AG10803 (cell line): ENCODE measurements at places on chromosomes 2 and 18.
A peak's percentile ranks its signal among the peaks of the same experiment; 100 is the strongest.

DNA sequence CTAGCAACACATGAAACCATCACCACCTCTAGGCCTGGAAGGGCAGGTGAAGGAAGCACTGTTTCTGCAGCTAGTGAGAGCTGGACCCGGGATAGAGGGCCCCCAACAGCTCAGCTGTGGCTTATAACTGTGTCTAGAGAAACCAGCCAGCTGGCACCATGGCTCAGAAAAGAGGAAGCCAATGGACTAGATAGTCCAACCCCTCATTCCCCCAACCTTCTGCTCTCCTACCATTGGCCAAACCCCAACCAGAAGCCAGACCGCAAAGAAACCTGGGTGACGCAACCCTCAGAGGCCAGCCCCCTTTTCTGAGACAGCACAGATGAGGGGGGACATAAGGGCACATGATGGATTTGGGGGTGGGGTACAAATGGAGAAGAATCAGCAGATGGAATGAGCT is 24.3 kb downstream of the SMYD1 start:
- no peak for DNase-seq

DNA sequence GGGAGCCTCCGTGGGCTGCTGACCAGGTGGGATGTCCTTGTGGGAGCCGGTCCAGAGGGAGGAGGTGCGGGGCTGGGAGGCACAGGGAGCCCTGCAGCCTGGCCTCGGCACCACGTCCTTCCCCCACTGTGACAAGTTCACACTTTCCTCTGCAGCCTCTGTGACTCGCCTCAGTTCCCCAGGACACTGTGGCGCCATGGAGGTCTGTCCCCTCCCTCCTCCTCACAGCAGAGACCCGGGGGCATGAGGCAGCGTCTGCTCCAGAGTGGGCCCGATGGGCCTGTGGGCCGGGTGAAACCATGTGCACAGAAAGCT is 27.3 kb upstream of the KCNG2 start:
- no peak for DNase-seq

DNA sequence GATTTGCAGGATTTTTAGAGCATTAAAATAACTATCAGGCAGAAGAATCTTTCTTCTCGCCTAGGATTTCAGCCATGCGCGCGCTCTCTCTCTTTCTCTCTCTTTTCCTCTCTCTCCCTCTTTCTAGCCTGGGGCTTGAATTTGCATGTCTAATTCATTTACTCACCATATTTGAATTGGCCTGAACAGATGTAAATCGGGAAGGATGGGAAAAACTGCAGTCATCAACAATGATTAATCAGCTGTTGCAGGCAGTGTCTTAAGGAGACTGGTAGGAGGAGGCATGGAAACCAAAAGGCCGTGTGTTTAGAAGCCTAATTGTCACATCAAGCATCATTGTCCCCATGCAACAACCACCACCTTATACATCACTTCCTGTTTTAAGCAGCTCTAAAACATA is 137.0 kb downstream of the MEIS1 start:
- DNase-seq, result peak; percentile 31

DNA sequence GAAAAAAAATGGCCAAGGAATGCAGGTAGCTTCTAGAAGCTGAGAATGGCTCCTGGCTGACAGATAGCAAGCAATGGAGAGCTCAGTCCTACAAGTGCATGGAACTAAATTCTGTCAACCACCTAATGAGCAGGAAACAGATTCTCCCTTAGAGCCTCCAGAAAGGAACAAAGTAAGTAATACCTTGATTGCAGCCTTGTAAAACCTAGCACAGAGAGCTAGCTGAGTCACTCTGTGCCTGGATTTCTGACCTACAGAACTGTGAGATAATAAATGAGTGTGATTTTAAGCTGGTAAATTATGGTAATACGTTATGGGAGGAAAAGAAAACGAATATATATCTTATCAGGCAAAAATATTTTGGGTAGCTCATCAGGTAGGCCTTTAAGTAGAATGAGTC is 7.4 kb upstream of the LNPK start:
- no peak for DNase-seq

DNA sequence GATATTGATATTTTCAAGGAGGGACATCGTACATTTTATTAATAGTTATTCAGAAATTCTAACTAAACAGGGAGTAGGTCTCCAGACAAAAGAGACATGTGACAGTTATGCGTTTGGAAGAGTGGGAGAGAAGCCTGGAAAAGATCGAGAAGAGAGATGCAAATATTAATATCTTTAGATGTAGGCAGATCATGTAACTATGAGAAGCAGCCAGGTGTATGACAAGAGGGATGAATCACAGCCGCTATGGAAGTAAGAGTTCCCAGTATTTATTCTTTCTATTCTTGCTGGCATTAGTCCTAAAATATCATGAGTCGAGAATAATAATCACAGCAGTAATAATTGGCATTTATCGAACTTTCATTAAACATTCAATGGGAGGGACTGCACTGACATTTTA is 140.2 kb downstream of the CSRNP3 start:
- DNase-seq, result no peak

DNA sequence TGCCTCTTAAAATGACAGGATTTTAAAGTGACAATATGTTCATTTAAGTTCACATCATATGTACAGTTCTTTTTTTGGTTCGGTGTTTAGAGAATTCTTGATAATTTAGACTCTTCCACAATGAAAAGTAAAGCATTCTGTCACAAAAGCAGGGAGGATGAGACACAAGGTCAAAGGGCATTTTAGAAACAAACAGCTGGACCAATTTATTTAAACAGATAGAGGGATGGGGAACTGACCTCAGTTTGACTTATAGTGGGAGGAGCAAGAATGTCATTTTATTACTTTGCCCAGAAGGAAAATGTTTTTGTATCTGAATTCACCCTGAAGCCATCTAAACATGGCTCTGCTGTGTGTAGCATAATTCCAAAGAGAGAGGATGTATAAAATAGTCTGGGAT is 128.5 kb downstream of the MEIS1 start:
- DNase-seq, result no peak

GRCh38 chr18:9647496-9648323 is 33.4 kb upstream of the PPP4R1 start:
- DNase-seq, result no peak

DNA sequence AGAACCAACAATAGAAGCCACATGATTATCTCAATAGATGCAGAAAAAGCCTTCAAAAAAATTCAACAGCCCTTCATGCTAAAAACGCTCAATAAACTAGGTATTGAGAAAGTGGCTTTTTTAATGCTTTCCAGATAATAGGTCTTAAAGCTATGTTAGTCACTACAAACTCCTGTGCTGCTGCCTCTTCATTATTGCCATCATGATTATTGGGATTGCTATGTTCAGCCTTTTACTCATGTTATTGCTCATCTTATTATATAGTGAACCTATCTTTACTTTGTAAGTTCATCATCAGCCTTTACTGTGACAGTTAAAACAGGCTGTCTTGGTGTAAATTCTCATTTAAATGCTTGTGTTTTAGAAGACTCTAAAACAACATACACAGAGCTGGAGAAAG is 1557.2 kb upstream of the ZEB2 start:
- no peak for DNase-seq

GRCh38 chr2:238872628-238873380 is 24.9 kb downstream of the TWIST2 start:
- DNase-seq, result no peak

GRCh38 chr2:139805441-139805840 is 1025.3 kb upstream of the NXPH2 start:
- DNase-seq, result no peak

GRCh38 chr18:79699653-79700052 is 20.1 kb downstream of the CTDP1 start:
- DNase-seq, result no peak

- DNase-seq, result no peak
Measured at GRCh38 chr2:136055929-136056688, 61.8 kb downstream of the CXCR4 start.

- DNase-seq, result no peak
Measured at GRCh38 chr2:240622060-240622411, 3.2 kb upstream of the GPR35 start.

- DNase-seq, result no peak
Measured at GRCh38 chr2:177733322-177733855, 339.2 kb downstream of the PDE11A start.

GRCh38 chr2:209512971-209513370 is 89.1 kb downstream of the MAP2 start:
- no peak for DNase-seq

DNA sequence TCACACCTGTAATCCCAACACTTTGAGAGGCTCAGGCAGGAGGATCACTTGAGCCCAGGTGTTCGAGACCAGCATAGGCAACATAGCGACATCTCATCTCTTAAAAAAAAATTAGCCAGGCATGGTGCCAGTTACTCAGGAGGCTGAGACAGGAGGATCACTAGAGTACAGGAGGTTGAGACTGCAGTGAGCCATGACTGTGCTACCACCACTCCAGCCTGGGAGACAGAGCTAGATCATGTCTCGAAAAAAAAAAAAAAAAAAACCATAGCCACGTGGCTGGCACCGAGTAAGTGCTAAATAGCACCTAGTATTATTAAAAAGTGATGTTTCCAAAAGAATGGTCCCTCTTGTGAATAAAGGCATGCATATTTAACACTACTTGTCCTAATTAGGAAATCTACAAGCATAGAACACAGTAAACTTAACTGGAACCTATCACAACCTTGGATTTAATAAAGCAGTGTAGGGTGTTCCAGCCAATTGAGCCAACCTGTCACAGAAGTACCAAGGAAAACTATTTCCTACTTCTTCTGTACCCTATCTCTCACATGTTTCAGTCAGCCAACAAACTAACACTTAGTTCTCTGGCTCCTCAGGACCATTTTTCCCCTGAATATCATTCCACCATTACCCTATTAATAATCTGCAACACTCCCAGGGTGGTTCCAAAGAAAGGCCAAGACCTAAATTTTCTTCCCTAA is 8.8 kb downstream of the RAB1A start:
- DNase-seq, result no peak

- DNase-seq, result no peak
Measured at GRCh38 chr2:19027626-19028025, 330.8 kb downstream of the OSR1 start.

DNA sequence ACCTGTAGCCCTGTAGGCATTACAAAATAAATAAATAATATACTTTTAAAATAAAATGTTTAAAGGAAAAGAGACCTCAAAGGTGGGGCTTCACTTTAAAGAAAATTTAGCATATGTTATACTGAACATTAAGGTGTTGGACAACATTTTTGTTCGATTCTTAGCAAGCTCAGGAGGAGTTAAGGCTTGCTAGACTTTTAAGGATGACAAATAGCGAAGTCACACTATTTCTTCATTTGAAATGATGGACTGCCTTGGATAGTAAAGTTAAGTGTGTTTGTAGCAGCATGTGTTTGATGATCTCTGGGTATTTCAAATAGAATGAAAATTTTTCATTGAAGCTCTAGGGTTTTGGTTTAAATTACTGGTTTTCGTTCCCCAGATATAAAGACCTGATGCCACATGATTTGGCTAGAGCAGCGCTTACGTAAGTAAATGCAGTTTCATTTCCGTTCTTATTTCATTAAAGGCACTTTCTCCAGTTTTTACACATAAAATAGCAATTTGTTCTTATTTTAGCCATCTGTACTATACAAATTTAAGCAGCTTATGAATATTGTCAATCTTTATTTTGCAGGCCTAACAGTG is 24.9 kb downstream of the HADHB start:
- DNase-seq, result peak; percentile 14

GRCh38 chr2:217993817-217994463 is 8.9 kb downstream of the TNS1 start:
- DNase-seq, result no peak

- peak; percentile 21 for DNase-seq
Measured at GRCh38 chr2:102473020-102473419, at the start of gene SLC9A4. Gene SLC9A4 (plus strand): TSS chr2:102473226. CDS start chr2:102473760, 534 bp downstream.

DNA sequence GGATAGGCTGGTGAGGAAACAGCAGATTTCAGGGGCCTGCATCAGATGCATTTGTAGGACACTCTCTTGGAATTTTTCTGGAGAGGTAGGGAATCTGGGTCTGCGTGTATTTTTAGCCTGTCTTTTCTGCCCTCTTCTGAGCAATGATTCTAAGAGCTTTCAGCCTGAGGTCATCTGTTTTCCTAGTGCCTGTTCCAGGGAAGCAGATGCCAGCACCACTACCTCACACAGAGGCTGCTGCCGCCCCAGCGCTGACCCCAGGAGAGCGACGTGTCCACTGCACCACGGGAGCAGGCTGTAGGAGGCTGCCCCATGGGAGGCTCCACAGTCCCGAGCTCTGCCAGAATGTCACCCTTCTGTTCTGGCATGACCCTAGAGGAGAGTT is 316.5 kb downstream of the CYP26B1 start:
- peak; percentile 95 for DNase-seq

DNA sequence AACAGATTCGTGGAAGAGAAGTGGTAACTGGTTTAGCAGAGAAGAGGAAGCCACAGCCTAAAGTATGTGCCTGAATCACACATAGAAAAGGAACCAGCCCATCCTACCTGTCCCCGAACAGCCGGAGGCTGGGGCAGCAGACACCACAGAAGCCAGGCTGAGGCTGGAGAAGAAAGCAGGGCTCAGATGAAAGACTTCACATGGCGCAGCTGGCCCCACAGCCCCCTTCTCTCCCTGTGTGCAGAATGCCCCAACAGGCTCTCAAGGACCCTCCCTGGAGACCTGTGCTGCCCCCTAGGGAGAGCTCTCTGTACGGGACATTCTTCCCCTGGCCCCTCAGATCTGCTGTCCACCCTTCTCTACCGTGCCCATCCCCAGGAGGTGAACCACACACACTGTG is 83.5 kb upstream of the RAB12 start:
- DNase-seq, result no peak

DNA sequence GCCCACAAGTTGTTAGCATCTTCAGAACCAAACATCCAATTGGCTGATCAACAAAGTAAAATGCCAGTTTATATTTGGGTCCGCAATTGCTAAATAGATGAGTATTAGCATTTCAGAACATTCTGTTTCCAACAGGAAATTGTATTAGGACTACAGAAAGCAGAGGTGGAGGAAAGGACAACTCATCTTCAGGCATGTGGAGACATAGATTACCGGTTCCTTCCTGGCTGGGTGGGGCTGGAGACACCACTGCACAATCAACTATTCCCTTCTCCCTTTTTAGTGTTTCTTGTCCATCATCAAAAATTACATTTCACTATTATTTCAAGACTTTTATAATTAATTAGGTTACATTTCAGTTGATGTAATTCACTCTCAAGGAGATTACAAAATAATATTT is 83.8 kb downstream of the ADAM23 start:
- no peak for DNase-seq

GRCh38 chr2:133417415-133417814 is 150.8 kb downstream of the NCKAP5 start:
- no peak for DNase-seq

DNA sequence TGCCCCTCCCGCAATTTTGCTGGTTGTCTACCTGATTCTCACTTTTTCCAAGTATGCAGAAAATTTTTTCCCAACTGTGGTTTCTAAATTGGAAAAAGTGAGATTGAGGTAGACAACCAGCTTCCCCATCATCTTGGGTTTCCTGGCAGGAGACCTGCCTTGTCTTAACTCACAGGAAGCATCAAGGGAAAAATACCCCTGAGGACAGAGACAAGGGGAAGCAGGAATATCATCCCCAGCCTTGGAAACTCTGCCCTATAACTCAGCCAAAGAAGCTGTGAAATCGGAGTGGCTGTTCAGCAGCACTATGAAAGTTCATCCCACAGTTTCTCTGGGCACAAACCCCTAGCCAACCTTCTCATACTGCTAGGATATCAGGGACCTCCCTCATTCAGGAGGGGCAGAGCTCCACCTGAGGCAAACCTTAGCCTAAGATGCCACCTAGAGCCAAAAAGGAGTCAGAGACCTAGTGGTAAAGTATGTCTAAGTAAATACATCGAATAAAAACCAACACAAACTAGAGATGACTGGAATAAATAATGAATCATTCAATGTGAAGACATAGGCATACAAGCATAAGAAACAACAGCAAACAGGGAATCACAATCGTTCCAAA is 68.2 kb downstream of the ZSWIM2 start:
- peak; percentile 4 for DNase-seq

- DNase-seq, result peak; percentile 1
Measured at GRCh38 chr2:121804340-121804739, 48.9 kb downstream of the TSN start.
